ENCODE measurements at places on chromosomes 6 and 20.

DNA sequence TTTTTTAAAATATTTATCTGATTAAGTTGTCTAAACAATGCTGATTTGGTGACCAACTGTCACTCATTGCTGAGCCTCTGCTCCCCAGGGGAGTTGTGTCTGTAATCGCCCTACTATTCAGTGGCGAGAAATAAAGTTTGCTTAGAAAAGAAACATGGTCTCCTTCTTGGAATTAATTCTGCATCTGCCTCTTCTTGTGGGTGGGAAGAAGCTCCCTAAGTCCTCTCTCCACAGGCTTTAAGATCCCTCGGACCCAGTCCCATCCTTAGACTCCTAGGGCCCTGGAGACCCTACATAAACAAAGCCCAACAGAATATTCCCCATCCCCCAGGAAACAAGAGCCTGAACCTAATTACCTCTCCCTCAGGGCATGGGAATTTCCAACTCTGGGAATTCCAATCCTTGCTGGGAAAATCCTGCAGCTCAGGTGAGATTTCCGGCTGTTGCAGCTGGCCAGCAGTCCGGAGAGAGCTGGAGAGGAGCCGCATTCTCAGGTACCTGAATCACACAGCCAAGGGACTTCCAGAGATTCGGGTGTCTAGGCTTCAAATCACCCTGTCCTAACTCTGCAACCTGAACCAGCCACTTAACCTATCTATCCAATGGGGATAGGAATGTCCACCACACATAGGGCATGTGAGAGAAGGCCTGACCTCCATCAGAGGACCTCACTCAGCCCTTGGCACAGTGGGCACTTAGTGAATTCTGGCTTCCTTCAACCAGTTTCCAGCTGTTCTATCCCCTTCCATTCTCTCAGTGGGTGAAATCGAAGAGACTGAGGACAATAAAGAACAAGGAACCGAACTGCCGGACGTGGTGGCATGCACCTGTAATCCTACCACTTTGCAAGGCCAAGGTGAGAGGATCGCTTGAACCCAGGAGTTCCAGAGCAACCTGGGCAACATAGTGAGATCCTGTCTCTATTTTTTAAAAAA, 3.1 kb downstream of the TNF start:
- DNase-seq: no peak

GRCh38 chr6:135230711-135231468, 49.8 kb downstream of the MYB start:
- no peak for DNase-seq

- no peak for DNase-seq
These were observed 35.8 kb upstream of the TPD52L1 start for GRCh38 chr6:125117818-125118217.

DNA sequence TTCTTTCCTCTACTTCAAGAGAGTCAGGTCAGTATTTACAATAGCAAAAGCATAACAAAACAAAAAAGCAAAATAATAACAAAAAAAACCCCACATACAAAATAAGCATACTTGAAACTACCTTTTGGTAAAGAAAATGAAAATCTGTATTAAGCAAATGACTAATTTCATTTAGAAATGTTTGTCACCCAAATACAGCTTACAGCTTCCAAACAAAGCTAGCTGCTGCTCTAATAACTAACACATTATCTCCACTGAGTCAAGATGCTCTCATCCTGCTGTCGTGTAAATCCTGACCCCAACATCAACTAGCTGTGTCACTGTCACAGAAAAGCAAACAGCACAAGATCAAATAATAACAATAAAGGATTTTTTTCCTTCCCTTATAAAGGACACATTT, 21.7 kb downstream of the MAP7 start:
- DNase-seq: no peak

DNA sequence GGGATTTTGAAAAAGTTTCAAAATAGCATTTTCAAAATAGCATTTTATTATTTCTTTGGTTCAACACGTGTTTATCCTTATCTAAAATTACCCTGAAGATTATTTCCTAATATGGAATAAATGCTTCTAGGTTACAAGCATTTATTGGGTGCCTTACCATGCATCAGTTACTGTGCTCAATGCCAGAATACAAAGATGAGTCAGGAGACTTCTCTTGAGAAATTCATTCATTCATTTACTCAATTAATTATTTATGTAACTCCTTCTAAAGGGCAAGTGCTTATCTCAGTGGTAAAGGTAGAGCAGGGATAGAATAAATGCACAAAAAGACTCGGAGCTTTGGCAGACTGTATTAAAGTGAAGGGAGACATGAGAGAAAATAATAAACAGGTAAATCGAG, 150.1 kb upstream of the PDE7B start:
- DNase-seq: no peak
